HL-60 (cell line): ENCODE measurements at places on chromosomes 11 and 22.

- DNase-seq, result no peak
These were observed 90.2 kb downstream of the DDX10 start for GRCh38 chr11:108754901-108755625.

DNA sequence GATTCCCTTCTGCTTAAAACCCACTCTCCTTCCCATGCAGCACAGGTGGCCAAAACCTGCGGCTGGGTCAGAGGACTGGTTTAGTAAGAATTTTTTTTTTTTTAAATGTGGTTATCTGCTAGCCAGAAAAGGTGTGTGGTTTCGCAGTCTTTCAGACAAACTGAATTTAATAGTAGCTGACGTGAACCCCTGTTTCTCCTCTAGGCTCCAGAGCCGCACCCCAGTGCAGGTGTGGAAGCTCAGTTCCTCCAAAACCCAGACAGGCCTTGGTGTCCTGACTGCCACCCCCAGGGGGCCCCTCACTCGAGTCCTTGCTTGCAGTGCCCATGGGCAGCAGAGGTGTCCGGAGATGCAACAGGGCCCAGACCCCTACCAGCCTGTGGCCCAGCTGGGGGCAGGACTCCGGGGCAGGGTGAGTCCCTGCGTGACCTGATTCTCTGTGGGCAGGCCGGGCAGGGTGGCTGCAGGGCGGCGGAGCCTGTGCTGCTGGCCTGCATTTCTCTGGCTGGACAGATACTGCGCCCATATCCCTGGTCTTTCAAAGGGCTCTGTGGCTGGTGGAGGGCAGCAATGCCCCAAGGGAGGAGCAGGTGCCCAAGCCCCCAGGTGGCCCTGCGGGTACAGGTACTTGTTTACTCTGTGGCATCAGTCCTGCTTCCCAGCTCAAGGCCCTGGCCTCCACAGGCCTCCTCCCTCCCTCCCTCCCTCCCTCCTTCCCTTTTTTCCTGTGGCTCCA is 15.2 kb downstream of the KCNQ1 start:
- DNase-seq, result no peak

GRCh38 chr22:43744700-43745410 is 67.2 kb downstream of the EFCAB6 start:
- no peak for DNase-seq

- DNase-seq, result no peak
These were observed 44.6 kb downstream of the YAP1 start for GRCh38 chr11:102154806-102155205.

GRCh38 chr22:42844756-42845155 is 12.3 kb downstream of the ARFGAP3 start:
- DNase-seq, result no peak

DNA sequence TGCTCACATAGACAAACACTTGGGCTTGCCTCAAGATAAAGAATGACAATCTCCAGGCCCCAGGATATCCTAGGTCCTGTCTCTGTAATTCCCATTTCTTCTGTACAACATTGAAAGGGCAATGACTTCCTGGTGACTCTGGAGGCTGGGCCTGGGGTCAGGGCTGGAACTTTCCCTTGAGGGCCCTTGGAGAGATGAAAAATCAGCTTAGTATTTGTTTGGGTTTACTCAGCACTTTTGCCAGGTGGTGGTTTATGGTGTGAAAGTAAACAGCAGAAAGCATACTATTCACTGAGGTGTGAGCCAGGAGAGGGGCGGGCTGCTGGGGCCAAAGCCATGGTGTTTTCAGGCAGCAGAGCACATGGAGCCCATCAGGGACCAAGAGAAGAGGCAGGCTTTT is 214.7 kb upstream of the NARS2 start:
- no peak for DNase-seq

- no peak for DNase-seq
These were observed 95.0 kb downstream of the PDE2A start for GRCh38 chr11:72578991-72579815.

- DNase-seq, result peak; percentile 92
These were observed at the start of gene SLC15A3 for GRCh38 chr11:60951904-60952741. Gene SLC15A3, minus strand, starts transcription at chr11:60952176. Its CDS starts 625 bp downstream, at chr11:60951551.

GRCh38 chr22:36225333-36225922 is 13.9 kb downstream of the APOL2 start:
- no peak for DNase-seq

DNA sequence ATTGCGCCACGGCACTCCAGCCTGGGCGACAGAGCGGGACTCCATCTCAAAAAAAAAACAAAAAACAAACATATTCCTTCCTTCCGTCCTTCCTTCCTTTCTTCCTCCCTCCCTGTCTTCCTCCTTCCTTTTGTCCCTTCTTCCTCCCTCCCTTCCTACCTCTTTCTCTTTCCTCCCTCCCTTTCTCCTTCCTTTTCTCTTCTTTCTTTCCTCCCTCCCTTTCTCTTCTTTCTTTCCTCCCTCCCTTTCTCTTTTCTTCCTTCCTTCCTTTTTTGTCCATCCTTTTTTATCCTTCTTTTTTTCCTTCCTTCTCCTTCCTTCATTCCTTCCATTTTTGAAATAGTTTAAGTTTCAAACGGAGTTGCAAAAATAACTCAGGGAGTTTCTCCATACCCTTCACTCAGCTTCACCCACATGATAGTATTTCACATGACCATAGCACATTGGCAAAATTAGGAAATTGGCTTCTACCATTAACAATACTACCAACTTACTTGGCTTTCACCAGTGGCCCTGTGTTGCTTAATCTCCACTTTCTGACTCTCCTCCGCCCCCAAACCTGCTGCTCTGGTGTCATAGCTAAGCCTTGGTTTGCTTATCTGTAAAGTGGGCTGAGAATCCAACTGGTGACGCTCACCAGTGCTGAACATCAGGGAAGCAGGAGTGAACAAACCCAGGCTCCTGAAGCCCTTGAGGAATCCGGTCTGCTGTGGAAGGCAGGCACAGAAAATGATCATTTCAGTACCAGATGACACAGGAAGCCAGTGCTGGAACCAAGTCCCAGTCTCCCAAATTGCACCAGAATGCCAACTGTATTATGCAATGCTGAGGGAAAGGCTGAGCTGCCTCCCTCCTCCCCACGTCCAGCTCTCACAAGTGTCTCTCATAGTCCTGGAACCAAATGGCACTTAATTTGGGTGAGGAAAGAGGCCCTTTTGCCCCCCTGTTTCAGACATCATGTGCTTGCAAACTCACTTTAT is 17.2 kb upstream of the CRYBB3 start:
- no peak for DNase-seq

DNA sequence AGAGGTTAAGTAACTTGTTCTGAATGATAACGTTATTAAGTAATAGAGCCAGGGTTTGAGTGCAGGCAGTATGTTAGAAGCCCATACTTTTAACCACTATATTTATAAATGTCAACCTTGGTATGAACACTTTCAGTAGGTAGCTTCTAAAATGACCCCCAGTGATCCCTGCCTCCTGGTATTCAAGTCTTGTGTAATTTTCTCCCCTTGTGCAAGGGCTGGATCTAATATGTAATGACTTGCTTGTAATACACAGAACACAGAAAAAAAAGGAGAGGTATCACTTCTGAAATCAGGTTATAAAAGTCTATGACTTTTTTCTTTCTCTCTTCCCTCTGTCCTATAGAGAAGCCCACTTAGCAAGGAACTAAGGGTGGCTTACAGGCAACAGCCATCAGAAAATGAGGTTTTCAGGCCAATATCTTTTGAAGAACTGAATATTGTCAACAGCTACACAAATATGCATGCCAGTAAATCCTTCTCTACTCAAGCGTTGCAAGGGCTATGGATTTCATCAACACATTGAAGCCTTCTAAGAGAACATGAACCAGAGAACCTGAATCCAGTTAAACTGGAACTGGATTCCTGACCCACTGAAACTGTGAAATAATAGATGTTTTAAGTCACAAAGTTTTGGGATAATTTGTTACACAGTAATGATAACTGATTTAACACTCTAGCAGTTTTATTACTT is 712.3 kb downstream of the METTL15 start:
- DNase-seq, result no peak

DNA sequence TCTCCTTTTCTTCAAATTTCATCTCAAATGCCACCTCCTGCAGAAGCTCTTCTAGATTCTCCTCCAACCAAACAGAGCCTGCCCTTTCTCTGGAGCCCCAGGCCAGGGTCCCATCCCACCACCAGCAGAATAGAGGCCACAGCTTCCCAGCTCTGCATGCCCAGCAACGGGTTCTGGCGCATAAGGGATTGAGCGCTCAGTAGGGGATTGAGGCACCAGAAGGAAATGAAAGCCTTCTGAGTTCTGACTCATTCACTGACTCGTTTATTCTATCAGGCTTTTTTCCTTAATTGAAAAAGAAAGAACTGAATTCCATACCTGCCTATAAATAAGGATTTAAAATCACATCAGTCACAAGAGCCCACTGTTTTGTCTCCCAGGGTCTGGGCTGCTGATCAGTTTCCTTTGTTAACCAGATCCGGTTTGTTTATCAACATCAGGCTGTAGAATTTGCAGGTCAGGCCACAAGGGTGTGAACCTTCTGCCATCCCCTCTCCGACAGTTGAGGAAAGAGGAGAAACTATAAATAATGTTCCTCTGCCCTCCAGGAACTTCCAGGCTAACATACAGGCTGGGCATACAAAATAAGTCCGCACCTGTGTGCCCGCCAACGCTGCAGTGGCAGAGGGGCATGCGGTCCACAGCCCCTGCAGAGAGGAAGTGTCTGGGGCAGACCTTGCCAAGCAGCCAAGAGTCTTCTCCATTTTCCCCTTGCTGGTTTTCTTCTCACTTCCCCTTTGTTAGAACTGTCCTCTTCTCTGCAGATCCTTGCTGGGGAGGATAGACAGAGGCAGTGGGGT is 63.5 kb upstream of the PRDM11 start:
- DNase-seq, result no peak

GRCh38 chr22:29795663-29796062 is 28.5 kb downstream of the UQCR10 start:
- no peak for DNase-seq

DNA sequence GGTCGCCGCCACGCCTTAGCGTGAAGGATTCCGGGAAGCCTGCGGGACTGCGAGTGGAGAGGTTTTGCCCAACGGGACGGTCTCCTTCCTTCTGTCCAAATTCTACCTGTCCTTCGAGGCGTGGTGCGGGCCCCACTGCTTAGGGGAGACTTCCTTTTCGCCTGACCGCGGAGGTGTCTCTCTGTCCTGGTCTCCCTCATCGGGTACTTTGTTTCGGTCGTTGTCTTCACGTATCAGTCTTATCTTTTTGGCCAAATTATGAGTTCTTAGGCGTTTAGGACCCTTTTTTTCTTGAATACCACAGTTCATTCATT is 388 bp downstream of the HINFP start:
- no peak for DNase-seq

DNA sequence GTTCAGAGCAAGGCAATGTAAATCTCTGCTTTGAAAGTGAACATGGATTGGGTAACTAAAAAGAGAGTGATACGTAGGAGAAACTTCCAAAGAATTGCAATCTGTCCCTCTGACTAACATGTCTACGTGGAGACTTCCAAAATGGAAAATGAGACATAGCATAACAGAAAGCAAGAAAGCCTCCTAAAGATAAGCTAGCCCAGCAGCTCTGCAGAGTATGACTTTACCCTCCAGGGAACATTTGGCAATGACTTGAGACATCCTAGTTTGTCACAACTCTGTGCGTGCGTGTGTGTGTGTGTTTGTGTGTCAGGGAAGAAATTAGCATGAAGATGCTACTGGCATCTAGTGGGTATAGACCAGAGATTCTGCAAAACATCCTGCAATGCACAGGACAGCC is 817.4 kb downstream of the NTM start:
- DNase-seq, result no peak

DNA sequence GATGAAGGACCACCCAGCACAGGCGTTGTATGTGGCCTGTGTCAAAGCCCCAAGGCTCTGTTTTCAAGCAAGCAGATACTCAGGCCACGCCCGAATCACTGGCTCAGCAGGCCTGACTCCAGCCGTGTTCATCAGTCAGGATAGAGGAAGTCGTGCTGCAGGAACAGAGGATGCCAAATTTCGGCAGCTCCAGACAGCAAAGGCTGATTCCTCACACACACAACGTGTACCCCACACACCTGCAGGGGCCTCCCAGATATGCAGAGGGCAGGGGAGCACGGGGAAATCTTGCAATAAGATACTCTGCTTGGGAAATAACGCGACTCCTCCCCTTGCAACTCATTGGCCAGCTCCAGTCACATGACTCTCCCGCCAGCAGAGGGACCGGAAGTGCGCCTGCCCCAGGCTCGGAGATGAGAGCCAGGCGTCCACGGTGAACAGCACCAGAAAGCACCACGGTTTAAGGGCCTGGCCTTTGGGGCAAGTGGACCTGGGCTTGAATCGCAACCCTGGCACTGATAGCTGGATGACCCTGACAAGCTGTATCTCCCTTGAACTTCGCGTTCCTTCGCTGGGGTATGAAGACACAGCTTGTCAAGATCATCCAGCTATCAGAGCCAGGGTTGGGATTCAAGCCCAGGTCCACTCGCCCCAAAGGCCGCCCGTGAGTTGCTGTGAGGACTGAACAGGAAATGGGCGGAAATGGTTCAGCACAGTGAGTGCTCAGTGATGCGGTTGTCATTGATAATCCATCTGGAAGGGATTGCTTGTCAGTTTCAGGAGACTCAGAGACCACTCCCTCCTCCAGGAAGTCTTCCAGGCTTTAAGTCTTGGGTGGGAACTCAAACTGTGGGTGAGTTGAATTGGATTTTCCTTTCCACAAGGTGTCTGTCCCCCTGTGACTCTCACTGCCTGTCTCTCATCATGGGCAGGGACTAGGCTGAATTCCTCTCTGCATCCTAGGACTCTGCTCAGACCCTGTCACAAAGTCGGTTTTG is 88.5 kb downstream of the MYEOV start:
- DNase-seq, result peak; percentile 85
